Gastrocnemius medialis (tissue), 4 donors: ENCODE measurements at places on chromosomes 12 and 14.
A peak's percentile ranks its signal among the peaks of the same experiment; 100 is the strongest.

- DNase-seq, result no peak
These were observed 38.6 kb downstream of the MGST1 start for GRCh38 chr12:16385782-16386646.

DNA sequence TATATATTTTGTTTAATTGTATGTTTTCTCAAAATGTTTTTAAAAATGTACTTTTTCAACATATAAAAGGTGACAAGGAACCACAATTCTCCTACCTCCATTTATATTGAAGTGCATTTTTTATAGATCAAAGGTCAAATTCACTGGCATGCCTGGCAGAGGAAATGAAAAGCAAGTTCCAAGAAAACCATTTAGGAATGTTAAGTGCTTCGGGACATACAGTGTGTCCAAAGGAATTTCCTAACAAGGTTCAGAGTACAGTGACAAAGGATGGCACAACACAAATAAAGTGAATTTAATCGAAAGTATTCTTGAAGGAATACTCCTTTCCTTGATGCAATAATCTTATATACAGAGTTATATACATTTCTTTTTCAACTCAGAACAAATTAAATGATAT lies 242.3 kb downstream of the CCER1 start:
- DNase-seq, result no peak

GRCh38 chr12:111330800-111331752 lies 37.8 kb downstream of the PHETA1 start:
- DNase-seq, result no peak

DNA sequence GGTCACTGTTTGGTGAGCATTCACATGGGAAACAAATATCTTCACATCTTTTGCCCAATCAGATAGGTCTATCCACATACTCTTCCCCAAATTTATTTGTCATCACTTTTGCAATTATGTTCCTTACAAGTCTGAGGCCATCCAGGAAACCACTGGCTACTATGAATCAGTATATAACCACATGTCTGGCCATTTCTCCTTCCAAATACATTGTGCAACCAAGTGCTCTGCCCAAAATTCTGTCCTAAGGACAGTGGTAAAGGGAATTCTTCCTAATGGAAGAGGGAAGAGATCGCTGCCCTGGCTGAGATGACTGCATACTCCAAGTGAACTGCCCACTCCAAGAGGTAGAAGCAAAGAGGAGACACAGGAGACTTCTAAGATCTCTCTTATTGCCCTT lies 148.9 kb upstream of the MAX start:
- peak; percentile 30 for DNase-seq

GRCh38 chr12:62882140-62882539 lies 52.8 kb downstream of the PPM1H start:
- no peak for DNase-seq

GRCh38 chr12:122080149-122081082 lies 1.9 kb downstream of the MLXIP start:
- DNase-seq, result peak; percentile 77

- no peak for DNase-seq
These were observed 3.6 kb downstream of the SLC2A14 start for GRCh38 chr12:7869137-7869536.

GRCh38 chr12:24922090-24922489 lies 26.8 kb downstream of the BCAT1 start:
- no peak for DNase-seq

- no peak for DNase-seq
These were observed 88.1 kb downstream of the PPP2R5C start for GRCh38 chr14:101849640-101850039.

- no peak for DNase-seq
These were observed 19.5 kb downstream of the DMAC2L start for GRCh38 chr14:50331596-50331995.

DNA sequence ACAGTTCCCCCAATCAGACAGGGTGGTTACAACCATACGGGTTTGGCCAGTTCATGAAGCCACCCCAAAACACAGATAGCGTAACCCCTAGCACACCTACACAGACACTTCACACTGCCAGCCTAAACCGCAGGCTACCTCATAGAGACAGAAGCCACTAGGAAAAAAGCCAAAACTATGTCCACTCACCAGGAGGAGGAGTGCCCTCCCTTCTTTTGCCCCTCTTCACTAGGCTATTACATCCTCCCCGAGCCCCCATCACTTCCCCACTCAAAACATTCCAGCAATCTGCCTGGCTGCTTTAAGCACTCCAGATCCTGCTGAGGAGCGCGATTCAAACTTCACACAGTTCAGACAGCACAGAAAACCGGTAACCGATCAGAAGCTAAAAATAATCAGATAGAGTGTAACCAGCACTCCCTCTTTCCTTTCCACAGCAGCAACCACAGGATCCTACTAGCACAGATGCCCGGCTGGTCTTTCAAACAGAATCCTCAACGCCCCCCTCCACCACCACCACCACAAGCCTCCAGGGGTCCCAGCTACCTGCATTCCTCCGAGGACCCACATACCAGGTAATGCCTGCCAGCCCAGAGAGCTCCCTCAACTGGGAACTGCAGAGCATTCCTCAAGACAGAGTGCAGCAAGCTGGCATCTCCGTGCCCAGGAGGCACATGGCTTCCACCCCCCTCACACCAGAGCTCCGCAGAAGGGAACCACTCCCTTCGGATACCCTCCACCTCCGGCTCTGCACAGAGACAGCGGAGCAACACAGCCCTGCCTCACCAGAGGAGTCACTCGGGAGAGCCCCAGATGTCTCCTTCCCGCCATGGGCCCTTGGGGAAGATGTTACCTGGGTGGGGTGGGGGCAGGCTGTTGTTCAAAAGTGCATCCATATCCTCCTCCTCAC lies 1.5 kb downstream of the CHD4 start:
- DNase-seq, result no peak

GRCh38 chr12:71662849-71663560 lies 643 bp downstream of the ZFC3H1 start:
- peak; percentile 55 for DNase-seq

DNA sequence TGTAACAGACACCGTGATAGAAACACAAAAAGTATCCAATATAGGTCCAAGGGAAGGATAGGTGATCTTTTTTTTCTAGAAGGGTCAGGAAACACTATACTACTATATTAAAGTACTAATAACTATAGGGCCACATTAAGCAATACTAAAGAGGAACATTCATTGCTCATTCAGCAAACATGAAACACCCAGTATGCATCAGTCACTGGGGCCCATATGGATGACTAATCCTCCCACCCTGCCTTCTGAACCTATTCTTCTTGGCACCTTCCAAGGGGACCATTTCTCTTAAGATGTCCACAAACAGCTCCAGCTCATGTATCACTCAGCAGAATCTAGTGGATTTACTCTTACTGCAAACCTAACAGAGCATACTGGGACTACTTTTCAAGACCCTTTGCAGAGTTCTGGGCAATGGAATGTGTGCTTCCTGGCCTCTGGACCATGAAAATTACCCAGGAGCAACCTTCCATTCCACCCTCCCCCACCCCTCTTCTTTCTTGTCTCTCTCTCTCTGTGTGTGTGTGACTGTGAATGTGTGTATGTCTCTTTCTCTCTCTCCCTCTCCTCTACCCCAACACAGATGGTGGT lies 187.9 kb downstream of the EPS8 start:
- DNase-seq, result no peak

GRCh38 chr12:120247621-120248030 lies 17.9 kb downstream of the PXN start:
- peak; percentile 67 for DNase-seq

DNA sequence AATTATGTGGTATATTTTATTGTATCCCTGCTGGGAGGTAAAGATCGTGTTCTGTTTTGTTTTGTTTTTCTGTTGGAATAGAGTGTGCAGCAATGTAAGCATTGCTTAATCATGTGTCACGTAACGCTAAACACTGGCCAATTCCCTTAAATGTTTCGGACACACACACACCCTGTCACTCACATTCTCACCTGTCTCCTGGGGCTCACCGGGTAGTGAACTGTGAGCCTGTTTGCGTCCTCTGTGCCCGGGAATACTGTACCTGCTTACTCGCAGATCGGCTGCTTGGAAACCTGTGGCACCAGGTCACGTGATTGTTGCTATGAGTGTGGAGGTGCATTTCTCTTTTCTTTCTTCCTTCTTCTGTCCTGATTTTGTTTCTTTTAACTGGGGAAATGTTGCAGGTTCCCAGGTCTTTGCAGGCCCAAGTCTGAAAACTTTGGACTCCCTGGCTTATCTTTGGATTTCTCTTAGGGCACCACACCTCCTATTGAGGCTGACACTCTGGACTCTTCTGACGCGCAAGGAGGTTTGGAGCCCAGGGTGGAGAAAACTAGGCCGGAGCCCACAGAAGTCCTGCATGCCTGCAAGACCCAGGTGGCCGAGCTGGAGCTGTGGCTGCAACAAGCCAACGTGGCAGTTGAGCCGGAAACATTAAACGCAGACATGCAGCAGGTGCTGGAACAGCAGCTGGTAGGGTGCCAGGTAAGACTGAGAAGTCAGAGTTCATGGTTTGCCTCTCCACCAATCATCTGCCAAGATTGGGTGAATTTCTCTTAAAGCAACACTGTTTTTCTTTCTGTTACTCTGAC lies 181.1 kb downstream of the ESR2 start:
- peak; percentile 81 for DNase-seq

DNA sequence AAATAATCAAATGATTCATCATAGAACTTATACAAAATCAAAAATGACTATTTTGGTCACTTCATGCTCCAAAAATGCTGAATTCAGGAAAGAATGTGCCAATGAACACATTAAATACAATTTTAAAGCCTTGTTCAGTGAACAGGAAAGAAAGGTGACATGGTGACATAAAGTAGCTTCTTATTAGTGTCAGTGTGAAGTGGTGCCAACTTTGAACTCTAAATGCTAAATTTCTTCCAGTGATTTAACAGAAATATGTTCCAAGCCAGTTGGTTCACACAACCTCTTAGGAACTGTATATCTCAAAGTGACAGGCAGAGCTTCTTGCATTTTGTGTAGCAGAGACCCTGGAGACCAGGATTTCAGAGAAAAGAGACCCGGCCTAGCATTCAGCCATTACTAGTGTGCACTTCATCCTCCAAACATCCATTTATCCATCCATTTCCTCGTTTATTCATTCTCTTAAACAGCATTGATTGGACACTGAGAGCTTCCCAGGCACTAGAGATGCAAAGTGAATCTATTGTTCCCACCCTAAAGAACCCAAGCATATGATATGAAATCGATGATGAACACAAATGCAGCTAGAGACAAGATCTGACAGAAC lies 95.2 kb downstream of the FAR2 start:
- DNase-seq, result no peak

GRCh38 chr12:54415221-54415929 lies 3.7 kb downstream of the ITGA5 start:
- no peak for DNase-seq

DNA sequence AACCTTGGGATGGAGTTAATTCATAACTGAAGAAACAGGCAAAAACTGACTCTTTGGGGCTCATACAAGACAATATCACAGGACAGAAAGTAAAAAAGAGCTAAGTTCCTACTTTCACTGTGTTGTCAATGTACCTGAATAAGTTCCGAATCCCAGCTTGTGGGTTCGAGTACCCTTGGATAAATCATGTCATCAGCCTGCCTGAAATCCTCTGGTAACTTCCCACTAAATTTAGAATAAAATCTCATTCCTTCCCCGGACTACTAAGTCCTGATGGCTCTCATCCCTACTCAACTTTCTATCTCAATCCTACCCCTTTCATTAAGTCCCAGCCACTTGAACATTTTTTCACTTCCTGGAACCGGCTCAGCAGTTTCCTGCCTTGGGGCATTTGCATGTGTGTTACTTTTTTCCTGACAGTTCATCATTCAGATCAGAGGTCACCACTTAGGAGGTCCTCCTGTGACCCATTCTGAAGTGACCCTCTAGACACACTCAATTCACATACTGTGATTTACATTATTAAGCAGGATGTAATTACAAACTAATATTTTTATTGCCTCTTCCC lies 12.7 kb downstream of the ERP29 start:
- DNase-seq, result no peak

DNA sequence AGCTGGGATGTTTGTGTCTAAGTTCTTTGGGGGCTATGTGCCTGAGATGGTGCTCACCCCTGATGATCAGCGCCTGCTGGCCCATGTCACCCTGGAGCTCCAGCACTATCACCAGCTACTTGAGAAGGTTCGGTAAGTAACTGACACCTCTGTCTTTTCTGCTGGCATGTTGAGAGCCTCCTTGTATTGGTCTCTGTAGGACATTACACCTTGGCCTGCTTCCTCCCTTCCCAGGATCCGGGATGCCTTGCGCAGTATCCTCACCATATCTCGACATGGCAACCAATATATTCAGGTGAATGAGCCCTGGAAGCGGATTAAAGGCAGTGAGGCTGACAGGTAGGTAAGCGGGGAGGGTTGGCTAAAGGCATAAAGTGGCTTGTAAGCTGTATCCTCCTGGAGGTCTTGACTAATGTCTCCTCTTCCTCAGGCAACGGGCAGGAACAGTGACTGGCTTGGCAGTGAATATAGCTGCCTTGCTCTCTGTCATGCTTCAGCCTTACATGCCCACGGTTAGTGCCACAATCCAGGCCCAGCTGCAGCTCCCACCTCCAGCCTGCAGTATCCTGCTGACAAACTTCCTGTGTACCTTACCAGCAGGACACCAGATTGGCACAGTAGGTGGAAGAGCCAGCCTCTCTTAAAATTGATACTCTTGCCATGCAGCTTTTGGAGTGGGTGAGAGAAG lies 5.5 kb downstream of the DDIT3 start:
- no peak for DNase-seq

- peak; percentile 15 for DNase-seq
These were observed 19.7 kb downstream of the TSPAN19 start for GRCh38 chr12:85016413-85016812.

DNA sequence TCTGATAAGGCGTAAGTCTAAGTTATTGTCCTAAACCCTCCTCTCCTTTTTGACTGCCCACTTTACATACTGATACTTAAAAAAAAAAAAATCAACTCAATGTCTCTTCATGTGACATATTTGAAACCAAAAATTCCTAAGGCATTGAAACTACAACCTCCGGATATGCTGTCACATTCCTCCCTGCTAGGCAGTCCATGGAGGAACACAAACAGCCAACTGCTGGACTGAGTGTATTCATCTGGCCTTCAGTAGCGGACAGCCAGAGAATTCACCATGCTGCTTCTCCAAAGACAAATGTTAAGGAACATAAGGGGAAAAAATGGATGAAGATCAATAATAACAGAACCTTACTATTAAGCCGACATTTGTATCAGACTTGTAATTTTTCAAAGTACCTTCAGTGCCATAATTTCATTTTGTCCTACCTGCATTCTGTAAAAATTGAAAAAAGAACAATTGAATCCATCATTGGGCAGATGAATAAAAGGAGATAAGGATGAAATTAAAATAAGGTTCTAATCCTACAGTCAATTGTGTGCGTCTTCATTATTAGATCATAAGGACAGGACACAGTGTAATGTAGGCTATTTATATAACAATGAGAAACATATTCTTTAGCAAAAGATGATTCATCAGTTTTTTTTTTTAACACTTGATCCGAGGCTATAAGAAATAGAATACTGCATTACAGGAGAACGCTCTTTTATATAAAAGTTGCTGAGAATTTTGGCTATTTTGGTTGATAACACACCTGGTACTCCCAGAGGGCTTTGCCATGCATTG lies 12.2 kb downstream of the RERG start:
- no peak for DNase-seq

- DNase-seq, result no peak
These were observed 401.3 kb downstream of the FUT8 start for GRCh38 chr14:65813760-65814384.

GRCh38 chr14:71235875-71236274 lies 328.6 kb downstream of the PCNX1 start:
- no peak for DNase-seq

GRCh38 chr12:114167431-114167830 lies 201.3 kb upstream of the RBM19 start:
- no peak for DNase-seq
